ENCODE measurements at places on chromosomes 6 and 20.

GRCh38 chr6:150452428-150453243 lies 83.8 kb downstream of the IYD start:
- DNase-seq = no peak

DNA sequence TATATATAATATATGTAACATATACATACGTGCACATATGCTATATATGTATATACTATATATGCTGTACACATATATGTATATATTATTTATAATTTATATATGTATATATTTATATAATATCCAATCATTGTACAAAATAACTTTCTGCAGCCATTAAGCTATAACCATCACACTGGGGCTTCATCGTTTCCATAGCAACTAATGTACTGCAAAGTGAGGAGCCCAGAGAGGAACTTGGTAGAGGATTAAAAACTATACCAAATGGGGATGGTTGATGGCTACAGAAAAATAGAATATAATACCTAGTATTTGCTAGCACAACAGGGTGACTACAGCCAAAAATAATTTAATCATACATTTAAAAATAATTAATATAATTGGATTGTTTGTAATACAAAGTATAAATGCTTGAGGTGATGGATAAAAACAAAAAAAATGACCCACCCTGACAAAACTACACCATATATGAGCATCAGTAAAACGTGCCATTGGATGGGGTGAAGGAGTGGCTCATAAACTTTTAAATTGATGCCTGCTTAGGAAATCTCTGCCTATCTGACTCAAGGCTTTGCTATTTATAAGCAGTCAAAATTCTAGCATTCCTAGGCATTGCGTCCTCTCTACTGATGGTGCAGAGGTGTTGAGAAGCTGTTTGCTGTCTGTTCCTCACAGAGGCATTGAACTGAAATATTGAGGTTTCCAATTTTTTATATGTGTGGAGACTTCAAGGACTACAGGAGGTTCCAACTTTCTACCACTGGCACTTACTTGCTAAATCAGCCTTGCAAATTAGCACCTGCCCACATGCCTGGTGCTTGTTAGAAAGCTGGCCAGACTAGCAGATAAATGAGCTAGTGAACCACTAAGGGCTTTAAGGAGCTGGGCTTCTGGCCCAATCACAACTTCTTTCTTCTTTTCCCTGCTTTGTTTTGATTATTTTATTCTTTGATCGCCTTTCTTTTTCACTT lies 190.1 kb downstream of the SCP2D1 start:
- DNase-seq = no peak

GRCh38 chr20:21505161-21505809 lies 8.6 kb downstream of the NKX2-2 start:
- no peak for DNase-seq

GRCh38 chr20:40632346-40632976 lies 56.6 kb downstream of the MAFB start:
- DNase-seq = no peak

DNA sequence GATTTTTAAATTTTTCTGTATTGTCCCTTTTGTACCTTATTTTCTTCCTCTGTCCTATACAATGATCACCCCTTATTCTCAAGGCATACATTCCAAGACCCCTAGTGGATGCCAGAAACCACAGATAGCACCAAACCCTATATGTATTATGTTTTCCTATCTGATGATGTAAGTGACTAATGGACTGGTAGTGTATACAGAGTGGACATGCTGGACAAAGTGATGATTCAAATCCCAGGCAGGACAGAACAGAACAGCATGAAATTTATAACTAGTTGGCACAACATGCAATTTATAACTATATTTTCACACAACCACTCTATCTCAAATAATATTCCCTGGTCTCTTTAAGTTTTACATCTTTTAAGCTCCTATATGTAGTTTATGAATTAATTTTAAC lies 205.6 kb upstream of the FLRT3 start:
- DNase-seq = no peak

- no peak for DNase-seq
Observed at GRCh38 chr6:43376551-43376981, 7.1 kb upstream of the ZNF318 start.

- no peak for DNase-seq
Observed at GRCh38 chr6:49121970-49122369, 341.1 kb downstream of the MMUT start.

DNA sequence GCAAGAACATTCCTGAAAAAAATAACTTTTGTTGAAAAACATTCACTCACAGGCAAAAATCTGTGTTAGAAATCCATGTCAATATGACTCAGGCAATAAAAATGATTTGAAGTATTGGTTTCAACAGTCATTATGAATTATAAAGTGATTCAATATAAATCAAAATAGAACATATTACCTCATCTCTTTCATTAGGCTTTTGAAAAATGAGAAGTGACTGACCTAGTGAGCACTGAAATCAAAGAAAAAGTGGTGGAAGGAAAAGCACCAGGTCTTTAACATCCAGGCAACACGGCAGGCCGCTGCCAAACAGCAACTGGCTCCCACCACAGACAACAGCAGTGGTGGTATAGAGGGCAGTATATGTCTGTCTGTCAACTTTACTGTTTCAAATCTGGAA lies 68.9 kb downstream of the MAN1A1 start:
- DNase-seq = peak; percentile 24

All from fibroblast of skin of left biceps (primary cell).